ENCODE measurements at places on chromosomes 5 and 9.

DNA sequence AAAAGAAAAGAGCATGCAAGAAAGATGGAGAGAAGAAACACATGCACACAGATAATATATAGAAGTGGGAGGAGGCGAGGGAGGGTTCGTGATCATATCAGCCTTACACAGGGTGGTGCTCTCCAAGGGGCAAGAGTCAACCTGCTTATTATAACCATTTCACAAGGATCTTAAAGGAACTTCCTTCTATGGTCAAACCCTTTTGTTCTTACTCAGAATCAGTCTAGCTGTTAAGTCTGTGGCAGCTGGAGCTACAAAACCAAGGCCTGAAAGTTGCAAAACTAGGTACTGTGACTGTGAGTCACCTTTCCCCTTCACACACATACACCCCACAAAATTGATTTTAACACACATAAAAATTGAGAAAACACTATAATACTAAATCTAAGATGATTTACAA is 18.5 kb upstream of the ERMP1 start:
- no peak for DNase-seq
- no peaks in the 10 kb centered on the region for H3K27me3 ChIP-seq
- no peaks in the 10 kb centered on the region for H3K36me3 ChIP-seq
- H3K4me3 ChIP-seq: no peak overlapping the region
- H3K27ac ChIP-seq: peak overlapping the region; percentile 46
- peaks cover 8% of the 10 kb centered on the region for H3K4me1 ChIP-seq

GRCh38 chr5:140554454-140554853 is 2.8 kb downstream of the SRA1 start:
- peaks cover 12% of the 10 kb centered on the region for H3K4me1 ChIP-seq
- no peak for DNase-seq
- peaks cover 25% of the 10 kb centered on the region for H3K36me3 ChIP-seq
- H3K27ac ChIP-seq: no peak overlapping the region

- no peak overlapping the region for H3K27ac ChIP-seq
- H3K36me3 ChIP-seq: no peaks in the 10 kb centered on the region
- H3K27me3 ChIP-seq: peaks cover 16% of the 10 kb centered on the region
- no peak overlapping the region for H3K4me3 ChIP-seq
- peaks cover 2% of the 10 kb centered on the region for H3K4me1 ChIP-seq
Measured at GRCh38 chr5:170095646-170096045, 10.1 kb upstream of the FOXI1 start.

DNA sequence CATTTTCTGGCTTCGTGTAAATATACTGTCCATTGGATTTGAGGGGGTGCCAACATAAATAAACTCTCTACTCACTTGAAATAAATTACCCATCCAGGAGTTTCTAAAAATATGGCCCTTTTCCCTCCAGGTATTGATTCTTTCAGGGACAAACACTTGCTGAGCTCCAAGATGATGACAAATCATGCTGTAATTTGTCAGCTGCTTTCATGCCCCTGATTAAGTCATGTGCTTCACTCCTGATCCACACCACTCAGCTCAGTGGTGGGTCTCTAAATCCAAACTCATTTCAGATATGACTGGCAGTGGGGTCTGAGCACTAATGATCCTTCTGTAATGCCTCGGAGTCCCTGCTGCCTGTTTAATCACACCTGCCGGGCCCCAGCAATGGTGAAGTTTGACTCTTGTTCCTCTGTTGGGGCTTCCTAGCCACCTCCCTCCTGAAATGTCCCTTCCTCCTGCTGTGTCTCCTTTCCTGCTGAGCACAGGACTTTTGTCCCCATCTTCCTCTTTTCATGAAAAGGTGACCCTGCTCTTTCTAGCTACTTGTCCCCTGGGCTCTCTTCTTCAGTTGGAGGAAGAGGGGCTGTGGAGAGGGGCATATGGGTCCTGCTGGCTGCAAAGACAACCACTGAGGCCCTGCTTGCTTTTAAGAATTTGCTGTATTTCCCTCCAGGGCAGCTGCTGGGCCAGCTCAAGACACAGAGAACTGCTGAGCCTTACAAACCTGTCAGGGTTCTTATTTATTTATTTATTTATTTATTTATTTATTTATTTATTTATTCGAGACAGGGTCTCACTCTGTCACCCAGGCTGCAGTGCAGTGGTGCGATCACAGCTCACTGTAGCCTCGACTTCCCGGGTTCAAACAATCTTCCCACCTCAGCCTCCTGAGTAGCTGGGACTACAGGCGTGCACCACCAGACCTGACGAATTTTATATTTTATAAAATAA is 200.0 kb downstream of the ATP10B start:
- no peak overlapping the region for H3K27ac ChIP-seq
- DNase-seq: no peak
- no peak overlapping the region for H3K4me3 ChIP-seq
- no peaks in the 10 kb centered on the region for H3K4me1 ChIP-seq
- H3K27me3 ChIP-seq: peaks cover 10% of the 10 kb centered on the region

DNA sequence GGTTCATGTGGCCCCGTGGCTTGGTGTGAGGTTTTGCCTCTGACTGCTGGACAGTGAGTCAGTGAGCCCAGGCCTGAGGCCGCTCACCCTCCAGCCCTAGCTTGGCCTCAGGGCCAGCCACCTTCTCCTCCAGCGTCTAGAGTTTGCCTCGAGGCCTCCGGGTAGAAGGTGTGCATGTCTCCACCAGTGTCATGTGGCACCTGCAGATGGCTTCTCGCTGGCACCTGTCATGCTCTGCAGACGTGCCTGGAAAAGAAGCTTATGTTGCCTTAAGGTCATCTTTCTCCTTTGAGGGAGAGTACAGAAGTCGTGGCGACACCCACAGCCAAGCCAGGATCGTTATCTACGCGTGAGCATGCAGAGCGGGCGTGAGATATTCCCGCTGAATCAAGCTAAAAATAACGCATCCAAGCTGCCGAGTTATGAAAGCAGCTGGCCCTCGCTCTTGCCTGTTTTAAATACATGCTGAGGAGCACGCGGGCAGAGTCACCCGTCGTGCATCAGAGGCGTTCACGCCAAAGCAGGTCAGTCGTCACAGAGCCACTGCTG is 79.7 kb upstream of the FCN2 start:
- no peaks in the 10 kb centered on the region for H3K36me3 ChIP-seq
- no peak overlapping the region for H3K27ac ChIP-seq
- no peaks in the 10 kb centered on the region for H3K27me3 ChIP-seq
- DNase-seq: no peak
- no peak overlapping the region for H3K4me3 ChIP-seq

GRCh38 chr9:127451858-127452656 is 747 bp downstream of the LRSAM1 start:
- H3K27ac ChIP-seq: peak overlapping the region; percentile 88
- H3K27me3 ChIP-seq: no peaks in the 10 kb centered on the region
- peaks cover 4% of the 10 kb centered on the region for H3K36me3 ChIP-seq

DNA sequence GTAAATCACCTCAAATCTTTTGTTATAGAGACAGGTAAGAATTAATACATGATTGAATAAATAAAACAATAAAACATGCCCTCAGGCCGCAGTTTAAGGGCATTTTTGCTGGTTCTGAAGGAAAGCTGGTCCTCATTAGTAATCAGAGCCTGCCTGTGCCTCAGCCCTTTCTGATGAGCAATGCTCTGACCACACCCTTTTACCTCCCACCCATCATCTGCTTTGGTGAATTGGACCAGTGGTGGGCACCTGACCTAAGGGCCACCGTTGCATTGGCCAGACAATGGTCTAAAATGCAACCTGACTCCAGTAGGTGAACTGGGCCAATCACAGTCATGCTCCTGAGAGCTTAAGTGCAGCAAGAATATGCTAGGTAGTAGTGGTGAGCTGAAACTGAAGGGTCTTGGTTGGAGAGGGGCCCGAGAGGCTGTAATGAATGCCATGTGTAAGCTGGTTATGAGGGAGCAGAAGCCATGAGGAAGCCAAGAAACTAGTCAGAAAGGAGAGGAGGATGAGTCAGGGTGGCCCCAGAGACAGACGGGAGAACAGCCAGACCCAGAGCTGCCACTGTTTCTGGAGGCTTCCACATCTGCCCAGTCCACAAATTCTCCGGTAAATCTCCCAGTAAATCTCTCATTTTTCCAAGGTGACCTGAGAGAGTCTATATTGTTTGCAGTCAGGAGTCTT is 45.5 kb upstream of the ZSWIM6 start:
- no peak for DNase-seq
- no peak overlapping the region for H3K27ac ChIP-seq
- no peak overlapping the region for H3K4me3 ChIP-seq
- no peaks in the 10 kb centered on the region for H3K27me3 ChIP-seq
- H3K36me3 ChIP-seq: no peaks in the 10 kb centered on the region

GRCh38 chr5:123093601-123094236 is 4.7 kb downstream of the PRDM6 start:
- DNase-seq: no peak
- H3K4me3 ChIP-seq: no peak overlapping the region
- peaks cover 8% of the 10 kb centered on the region for H3K4me1 ChIP-seq

DNA sequence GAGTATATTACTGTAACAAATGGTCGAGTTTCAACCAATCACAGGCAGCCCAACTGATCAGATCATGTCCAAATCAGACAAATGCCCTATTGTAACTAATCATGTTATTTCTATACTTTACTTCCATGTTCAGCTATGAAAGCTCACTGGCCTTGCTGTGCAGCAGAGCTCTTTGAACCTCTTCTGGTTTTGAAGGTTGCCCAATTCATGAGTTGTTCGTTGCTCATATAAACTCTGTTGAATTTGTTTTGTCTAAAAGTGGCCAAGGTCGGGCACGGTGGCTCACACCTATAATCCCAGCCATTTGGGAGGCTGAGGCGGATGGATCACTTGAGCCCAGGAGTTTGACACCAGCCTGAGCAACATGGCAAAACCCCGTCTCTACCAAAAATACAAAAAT is 21.6 kb downstream of the PDE6A start:
- H3K4me1 ChIP-seq: no peaks in the 10 kb centered on the region
- DNase-seq: no peak
- H3K27ac ChIP-seq: no peak overlapping the region
- H3K27me3 ChIP-seq: no peaks in the 10 kb centered on the region

GRCh38 chr5:127694518-127695171 is 8.5 kb upstream of the CCDC192 start:
- no peaks in the 10 kb centered on the region for H3K4me1 ChIP-seq
- no peaks in the 10 kb centered on the region for H3K36me3 ChIP-seq
- no peak overlapping the region for H3K4me3 ChIP-seq
- H3K27me3 ChIP-seq: no peaks in the 10 kb centered on the region

GRCh38 chr5:1666812-1667588 is 132.6 kb downstream of the MRPL36 start:
- no peak for DNase-seq
- H3K4me3 ChIP-seq: no peak overlapping the region
- no peaks in the 10 kb centered on the region for H3K36me3 ChIP-seq
- peaks cover 77% of the 10 kb centered on the region for H3K27me3 ChIP-seq

DNA sequence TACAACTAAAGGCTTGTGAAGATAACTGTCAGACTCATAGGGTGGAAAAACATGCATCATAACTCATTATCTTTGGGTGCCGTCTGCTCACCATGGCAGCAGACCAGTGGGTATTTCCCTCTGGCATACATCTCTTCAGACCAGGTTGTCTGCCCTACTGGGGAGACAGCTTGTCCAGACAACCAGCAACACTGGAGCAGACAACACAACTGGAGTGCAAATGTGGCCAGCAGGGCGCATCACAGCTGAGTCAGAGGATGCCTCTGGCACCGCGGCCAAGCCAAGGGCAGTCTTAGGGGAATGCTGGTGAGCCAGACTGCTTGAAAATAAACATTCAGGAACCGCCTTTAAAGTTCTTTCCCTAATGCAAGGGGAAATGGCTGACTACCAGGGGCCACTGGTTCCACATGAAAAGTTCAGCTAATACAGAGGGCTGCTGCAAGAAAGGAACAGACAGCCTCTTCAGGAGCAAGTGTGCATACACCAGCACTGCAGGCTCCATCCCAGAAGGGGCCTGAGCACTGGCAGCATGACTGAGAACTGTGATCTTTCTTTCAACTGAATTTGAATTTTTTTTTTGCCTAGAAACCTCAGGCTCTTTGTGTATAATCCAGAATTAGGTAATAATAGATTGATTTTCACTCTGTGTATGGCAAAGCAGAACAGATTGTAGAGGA is 77.3 kb downstream of the MAMDC2 start:
- H3K4me3 ChIP-seq: no peak overlapping the region
- no peak for DNase-seq
- H3K36me3 ChIP-seq: no peaks in the 10 kb centered on the region

- no peaks in the 10 kb centered on the region for H3K4me1 ChIP-seq
- no peaks in the 10 kb centered on the region for H3K27me3 ChIP-seq
- H3K4me3 ChIP-seq: no peak overlapping the region
- H3K27ac ChIP-seq: no peak overlapping the region
- H3K36me3 ChIP-seq: no peaks in the 10 kb centered on the region
Measured at GRCh38 chr5:7592910-7593309, 197.0 kb downstream of the ADCY2 start.

- H3K27me3 ChIP-seq: no peaks in the 10 kb centered on the region
- no peak overlapping the region for H3K27ac ChIP-seq
- no peaks in the 10 kb centered on the region for H3K36me3 ChIP-seq
Measured at GRCh38 chr9:20753761-20754160, 69.7 kb downstream of the FOCAD start.

DNA sequence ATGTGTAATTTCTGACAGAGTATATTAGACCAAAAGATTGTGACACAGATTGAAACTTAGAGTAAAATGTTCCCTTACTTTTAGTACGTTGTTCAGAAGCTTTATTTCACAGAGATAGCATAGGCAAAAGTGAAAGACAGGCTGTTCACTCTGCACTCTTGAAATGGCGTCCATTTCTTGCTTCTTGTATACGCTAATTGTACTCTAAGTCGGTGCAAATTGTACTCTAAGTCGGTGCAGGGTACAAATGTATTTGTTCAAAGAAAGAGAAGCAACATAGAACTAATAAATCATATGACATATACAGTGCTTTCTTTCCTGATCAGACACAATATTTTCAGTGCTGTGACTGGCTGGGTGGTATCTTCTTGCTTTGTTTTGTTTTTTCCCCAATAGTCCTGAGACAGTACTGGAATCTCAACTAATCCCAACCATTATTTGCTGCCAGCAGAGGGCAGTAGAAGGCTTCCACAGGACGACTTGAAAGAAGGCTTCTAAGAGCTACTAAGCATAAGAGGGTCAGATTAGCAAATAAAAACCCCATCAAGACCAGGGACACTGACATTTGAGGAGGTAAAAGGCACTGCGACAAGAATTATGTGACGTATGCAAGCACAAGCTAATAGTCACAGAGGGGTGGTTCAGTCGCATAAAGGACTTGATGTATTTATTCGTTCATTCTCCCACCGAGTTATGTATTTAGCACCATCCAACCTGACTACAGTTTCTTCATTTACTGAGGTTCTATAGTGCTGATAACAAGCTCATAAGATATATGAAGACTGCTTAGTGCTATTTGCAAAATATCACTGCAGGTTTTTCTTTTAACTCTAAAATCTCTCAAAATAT is 831.8 kb downstream of the TAF11L14 start:
- no peak for DNase-seq
- no peak overlapping the region for H3K27ac ChIP-seq
- H3K4me3 ChIP-seq: no peak overlapping the region
- no peaks in the 10 kb centered on the region for H3K36me3 ChIP-seq
